ENCODE measurements at places on chromosomes 4 and X. TPM values are rescaled to one million over a fixed set of nuclear protein-coding genes. Genes with fewer than 3 reads are reported as not detected.

- no peak for DNase-seq
Observed at GRCh38 chr4:15182600-15183220, 180.4 kb downstream of the CPEB2 start.

GAK gene
- 254 TPM for total RNA-seq

- DNase-seq: no peak
Observed at GRCh38 chr4:4268776-4269175, 20.8 kb upstream of the TMEM128 start.

DNA sequence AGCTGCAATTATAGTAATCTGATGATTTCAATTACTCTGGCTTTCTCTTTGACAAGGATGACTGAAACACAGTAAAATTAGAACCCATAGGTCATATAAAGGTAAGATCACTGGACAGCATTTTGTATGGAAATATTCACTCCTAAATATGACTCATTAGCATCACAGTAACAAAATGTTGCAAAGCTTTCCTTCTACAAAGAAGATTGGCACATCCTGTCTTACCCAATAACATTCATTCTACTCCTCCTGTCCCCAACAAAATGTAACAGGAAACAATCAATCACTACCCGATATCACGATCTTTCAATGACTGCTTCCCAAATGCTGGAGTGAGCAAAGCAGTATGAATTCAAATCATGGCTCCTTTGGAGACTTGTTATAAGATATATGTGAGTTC is 95.3 kb downstream of the FANCB start:
- no peak for DNase-seq

ERAS gene
- total RNA-seq: not detected

- DNase-seq: no peak
Observed at GRCh38 chrX:817759-818300, 187.2 kb downstream of the SHOX start.

DNA sequence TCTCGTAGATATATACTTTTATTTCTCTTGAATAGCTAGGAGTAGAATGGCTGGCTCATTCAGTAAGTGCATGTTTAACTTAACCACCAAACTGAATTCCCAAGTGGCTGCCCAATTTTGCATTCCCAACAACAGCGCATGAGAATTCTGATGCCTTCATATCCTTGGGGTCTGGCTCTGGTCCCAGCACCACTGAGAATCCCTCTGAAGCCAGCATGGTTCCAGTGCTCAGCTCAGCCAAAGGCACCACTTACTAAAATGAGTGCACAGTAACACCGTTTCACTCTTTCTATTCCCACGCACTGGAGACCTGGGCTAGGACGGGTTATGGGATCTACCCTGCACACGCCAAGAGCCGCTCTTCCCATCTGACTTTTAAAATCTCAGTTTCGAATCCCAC is 60.4 kb downstream of the CASP3 start:
- no peak for DNase-seq

- DNase-seq: no peak
Observed at GRCh38 chr4:109671350-109671749, 31.9 kb downstream of the CASP6 start.

- peak; percentile 69 for DNase-seq
Observed at GRCh38 chr4:1579001-1579900, 104.9 kb downstream of the FAM53A start.

- no peak for DNase-seq
Observed at GRCh38 chrX:124023838-124024238, 62.3 kb downstream of the STAG2 start.

ACOX3 gene
- 13.2 TPM for total RNA-seq

DNA sequence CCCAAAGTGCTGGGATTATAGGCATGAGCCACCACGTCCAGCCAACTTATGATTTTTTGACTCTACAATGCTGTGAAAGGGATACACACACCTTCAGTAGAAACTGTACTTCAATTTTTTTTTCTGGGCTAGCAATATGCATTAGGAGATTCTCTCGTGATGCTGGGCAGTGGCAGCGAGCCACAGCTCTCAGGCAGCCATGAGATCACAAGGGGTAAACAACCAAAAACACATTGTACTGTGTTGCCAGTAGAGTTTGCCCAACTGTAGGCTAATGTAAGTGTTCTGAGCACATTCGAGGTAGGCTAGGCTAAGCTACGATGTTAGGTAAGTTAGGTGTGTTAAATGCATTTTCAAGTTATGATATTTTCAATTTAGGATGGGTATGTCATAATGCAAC is 25.7 kb downstream of the RAB33A start:
- no peak for DNase-seq

- DNase-seq: peak; percentile 84
Observed at GRCh38 chrX:12978205-12979025, 3.5 kb downstream of the TMSB4X start.

ZNF732 gene
- not detected for total RNA-seq

DNA sequence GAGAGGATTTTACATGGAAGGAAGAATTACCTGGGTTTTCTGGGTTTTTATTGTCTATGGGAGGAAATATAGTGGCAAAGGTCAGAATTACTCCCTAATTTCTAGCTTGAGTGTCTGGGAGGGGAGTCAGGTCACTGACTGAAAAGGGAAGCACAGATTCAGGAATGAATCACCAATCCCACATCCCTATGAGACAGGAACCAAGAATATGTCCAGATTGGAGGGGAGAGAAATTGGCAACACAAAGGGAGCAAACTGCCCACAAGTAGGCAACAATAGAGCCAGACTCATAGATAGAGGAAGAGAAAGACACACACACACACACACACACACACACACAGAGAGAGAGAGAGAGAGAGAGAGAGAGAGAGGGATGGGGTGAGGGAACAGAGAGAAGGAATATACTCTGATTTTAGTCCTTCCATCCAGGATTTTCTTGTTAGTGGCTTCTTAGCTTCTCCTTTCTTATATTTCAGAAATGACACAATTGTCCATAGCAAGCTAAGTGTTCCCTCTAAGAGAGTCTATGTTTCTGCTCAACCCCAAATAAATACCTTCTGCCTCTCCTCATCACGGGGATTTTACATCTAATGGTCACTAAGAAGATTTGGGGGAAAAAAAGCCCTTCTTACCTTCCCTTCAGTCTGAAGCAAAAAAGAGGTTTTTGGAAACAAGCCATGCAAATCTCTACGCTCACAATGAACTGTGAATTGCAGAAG is 12.0 kb downstream of the P2RY10 start:
- DNase-seq: no peak

- DNase-seq: no peak
Observed at GRCh38 chr4:128354205-128354821, 66.7 kb upstream of the PGRMC2 start.

DNA sequence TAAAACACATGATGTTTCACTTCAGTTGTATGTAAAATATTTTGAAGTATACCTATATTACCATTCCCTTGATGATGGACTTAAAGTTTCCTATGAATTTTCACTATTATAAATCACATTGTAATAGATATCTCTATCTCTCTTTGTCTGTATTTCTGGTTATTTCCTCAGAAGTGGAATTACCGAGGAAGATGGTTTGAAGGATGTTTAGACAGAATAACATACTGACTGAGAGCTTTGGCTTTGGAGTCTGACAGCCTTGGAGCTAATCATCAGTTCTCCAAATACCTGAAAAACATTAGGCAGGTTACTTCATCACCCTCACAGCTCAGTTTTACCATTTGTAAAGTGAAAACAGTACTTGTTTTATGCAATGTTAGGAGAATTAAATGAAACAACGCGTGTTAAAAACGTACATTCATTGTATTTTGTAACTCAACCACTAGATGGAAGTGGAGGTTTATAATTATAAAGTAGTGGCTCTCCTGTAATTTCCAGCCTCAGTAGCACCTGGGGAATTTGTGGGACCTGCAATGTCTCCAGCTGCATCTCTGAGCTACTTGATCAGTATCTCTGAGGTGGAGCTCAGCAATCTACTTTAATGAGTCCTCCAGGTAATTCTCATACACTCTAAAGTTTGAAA is 14.3 kb downstream of the JCHAIN start:
- DNase-seq: peak; percentile 39
